T-helper 2 cell treated with Interferon-gamma antibody and Interleukin-4, amounts not matched to agents 5 μg/mL and 100 μg/mL, for 36 hours (primary cell): ENCODE measurements at places on chromosomes 4 and X.
A peak's percentile ranks its signal among the peaks of the same experiment; 100 is the strongest.

DNA sequence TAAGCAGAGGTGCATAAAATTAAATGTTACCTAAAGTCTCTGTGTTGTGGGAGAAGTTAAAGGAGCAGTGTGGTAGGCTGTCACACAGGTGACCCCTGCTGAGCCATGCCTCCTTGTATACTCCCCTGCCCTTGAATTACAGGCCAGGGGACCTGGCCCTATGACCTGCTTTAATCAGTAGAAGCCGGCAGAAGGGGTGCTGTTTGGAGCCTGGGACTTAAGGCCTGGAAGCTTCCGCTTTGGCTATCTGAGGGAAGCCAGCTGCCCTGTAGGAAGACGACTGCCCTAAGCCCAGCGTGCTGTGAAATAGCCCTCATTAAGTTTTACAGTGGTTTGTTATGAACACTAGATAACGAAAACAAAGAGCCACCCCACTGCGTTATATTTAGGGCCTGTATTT, 34.1 kb downstream of the SPINK2 start:
- H3K4me1 ChIP-seq = no peaks in the 10 kb centered on the region
- peaks cover 17% of the 10 kb centered on the region for H3K27me3 ChIP-seq
- DNase-seq = no peak
- H3K36me3 ChIP-seq = no peaks in the 10 kb centered on the region
- H3K27ac ChIP-seq = no peak overlapping the region

GRCh38 chrX:77742788-77743476, 43.1 kb downstream of the ATRX start:
- peaks cover 2% of the 10 kb centered on the region for H3K36me3 ChIP-seq
- no peaks in the 10 kb centered on the region for H3K27me3 ChIP-seq
- no peak overlapping the region for H3K4me3 ChIP-seq
- no peak for DNase-seq
- peaks cover 21% of the 10 kb centered on the region for H3K4me1 ChIP-seq
- H3K27ac ChIP-seq = no peak overlapping the region

GRCh38 chrX:100681599-100681998, 37.6 kb downstream of the SRPX2 start:
- no peaks in the 10 kb centered on the region for H3K36me3 ChIP-seq
- no peak overlapping the region for H3K4me3 ChIP-seq
- DNase-seq = no peak
- no peaks in the 10 kb centered on the region for H3K4me1 ChIP-seq

DNA sequence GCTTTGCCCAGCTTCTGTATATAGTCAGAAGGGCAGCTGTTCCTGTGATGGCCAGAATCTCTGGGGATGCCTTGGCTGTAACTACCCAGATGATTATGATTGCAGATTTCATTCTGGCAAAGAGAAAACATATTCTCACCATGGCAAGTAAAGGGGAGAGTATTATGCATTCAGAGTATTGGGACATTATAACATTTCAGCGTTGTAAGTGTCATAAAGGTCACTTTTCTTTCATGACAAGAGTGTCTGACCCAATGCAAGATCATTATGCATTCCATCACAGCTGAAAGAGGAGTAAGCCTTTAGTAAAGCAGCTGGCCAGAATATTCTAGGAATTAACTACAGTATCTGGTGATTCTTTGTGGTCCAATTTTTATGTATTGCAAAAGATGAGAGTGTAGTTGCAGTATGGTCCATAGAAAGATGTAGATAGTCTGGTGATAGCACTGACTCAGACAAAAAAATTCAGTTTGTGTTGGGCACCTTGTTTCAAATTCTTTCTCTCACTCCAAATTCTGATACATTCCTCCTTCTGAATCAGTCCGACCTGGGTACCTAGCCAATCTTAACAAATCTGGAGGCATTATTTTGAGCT, 2366.3 kb downstream of the PCDH7 start:
- no peak for DNase-seq
- H3K4me3 ChIP-seq = no peak overlapping the region
- no peak overlapping the region for H3K27ac ChIP-seq
- H3K27me3 ChIP-seq = no peaks in the 10 kb centered on the region
- H3K4me1 ChIP-seq = no peaks in the 10 kb centered on the region

DNA sequence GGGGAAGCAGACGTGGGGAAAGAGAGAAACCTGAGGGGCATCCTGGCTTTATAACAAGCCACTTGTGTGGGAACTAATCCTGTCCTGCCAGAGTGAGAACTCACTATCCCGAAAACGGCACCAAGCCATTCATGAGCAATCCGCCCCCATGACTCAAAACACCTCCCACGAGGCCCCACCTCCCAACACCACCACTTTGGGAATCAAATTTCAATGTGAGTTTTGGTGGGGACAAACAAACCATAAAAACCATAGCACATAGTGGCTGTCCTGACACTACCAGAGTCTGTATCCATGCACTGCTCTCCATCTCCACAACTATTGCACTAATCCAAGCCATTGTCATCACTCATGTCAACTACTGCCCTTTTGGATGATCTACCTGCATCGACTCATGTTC, 28.5 kb upstream of the SEPTIN6 start:
- no peak overlapping the region for H3K4me3 ChIP-seq
- H3K27ac ChIP-seq = no peak overlapping the region
- no peaks in the 10 kb centered on the region for H3K36me3 ChIP-seq
- no peaks in the 10 kb centered on the region for H3K27me3 ChIP-seq
- no peaks in the 10 kb centered on the region for H3K4me1 ChIP-seq

DNA sequence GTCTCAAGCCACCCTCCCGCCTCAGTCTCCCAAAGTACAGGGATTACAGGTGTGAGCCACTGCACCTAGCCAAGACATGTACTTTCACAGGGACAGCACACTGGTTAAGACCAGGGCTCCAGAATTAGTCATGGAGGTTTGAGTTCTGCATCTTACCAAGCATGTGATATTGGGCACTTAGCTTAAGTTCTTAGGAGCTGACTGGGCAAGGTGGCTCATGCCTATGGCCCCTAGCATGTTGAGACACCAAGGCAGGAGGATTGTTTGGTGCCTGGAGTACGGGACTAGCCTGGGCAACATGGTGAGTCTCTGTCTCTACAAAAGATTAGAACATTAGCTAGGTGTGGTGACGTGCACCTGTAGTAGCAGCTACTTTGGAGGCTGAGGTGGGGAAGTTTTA, 2.6 kb upstream of the TMEM192 start:
- H3K27ac ChIP-seq = no peak overlapping the region
- DNase-seq = no peak
- peaks cover 20% of the 10 kb centered on the region for H3K27me3 ChIP-seq
- peaks cover 3% of the 10 kb centered on the region for H3K36me3 ChIP-seq

- DNase-seq = no peak
- no peak overlapping the region for H3K4me3 ChIP-seq
- H3K27me3 ChIP-seq = no peaks in the 10 kb centered on the region
- H3K4me1 ChIP-seq = no peaks in the 10 kb centered on the region
- no peaks in the 10 kb centered on the region for H3K36me3 ChIP-seq
Observed at GRCh38 chrX:138082251-138082650, 516.3 kb downstream of the ZIC3 start.

GRCh38 chr4:153471698-153472093, 5.5 kb downstream of the TMEM131L start:
- no peak for DNase-seq
- H3K27me3 ChIP-seq = no peaks in the 10 kb centered on the region
- H3K4me1 ChIP-seq = peaks cover 62% of the 10 kb centered on the region

DNA sequence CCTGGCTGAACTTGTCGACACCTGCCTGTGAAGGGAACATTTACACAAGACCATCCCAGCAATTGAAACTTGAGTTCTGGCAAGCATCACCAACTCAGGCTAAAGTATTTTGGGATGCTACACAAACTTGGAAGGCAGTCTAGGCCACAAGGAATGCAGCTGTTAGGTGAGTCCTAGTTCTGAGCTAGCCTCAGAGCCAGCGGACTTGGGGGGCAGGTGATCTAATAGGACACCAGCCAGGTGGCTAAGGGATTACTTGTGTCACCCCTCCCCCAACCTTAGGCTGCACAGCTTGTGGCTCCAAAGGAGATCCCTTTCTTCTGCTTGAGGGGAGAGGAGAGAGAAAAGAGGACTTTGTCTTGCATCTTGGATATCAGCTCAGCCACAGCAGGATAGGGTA, 62.3 kb upstream of the DKK2 start:
- no peaks in the 10 kb centered on the region for H3K36me3 ChIP-seq
- no peaks in the 10 kb centered on the region for H3K4me1 ChIP-seq
- H3K27ac ChIP-seq = no peak overlapping the region
- DNase-seq = no peak

DNA sequence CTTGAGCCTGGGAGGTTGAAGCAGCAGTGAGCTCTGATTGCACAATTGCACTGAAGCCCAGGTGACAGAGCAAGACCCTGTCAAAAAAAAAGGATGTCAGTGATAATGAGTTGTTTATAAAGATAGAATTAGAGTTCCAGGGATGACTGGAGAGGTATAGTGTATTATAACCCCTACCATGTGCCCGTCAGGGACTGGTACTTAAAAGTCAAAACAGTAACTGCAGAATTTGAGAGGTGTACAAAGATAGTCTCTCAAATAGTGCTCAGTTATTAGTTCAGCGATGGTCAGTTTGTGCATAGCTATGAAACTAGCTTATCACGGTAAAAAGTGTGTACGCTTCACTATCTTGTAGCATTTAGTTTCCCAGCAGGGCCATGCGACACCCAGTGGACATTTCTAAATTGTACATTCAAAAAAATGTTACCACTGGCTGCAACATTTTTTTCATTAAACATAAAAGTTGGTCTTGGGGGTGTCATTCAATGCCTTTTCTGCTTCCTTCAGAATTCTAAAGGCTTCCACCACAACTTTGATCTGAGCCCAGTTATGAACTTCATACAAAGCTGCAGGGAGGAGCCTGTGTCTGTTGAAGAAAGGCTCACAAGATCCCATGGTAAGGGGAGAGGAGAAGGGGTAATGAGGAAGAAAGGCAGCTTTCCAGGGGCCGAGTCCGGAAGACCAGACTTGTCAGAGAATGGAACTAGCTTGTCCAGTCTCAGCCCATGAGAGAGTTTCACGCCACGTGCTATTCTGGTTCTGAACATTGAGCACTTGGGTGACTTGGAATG, 9.2 kb upstream of the GYG2 start:
- H3K4me3 ChIP-seq = no peak overlapping the region
- H3K4me1 ChIP-seq = peaks cover 12% of the 10 kb centered on the region
- no peaks in the 10 kb centered on the region for H3K36me3 ChIP-seq
- no peak for DNase-seq
- H3K27me3 ChIP-seq = peaks cover 10% of the 10 kb centered on the region

DNA sequence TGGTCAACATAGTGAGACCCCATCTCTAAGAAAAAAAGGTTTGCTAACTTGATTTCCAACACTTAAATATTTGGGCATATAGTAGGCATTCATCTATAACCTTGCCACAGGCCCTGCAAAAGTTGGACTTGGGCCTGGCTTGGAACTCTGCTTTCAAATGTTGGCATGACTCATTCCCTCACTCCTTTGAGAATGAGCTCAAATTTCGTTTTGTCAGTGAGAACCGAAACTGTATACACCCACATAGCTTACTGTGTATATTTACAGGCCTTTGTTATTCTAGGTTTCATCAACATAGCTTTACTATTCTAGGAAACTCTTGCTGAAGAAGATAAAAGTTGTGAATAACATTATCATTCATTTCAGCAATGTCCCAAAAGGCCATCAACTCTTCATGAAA, 88.7 kb upstream of the ELOVL6 start:
- DNase-seq = peak; percentile 42
- peaks cover 5% of the 10 kb centered on the region for H3K4me1 ChIP-seq
- no peak overlapping the region for H3K4me3 ChIP-seq
- H3K27ac ChIP-seq = no peak overlapping the region
- H3K27me3 ChIP-seq = peaks cover 19% of the 10 kb centered on the region
- no peaks in the 10 kb centered on the region for H3K36me3 ChIP-seq

DNA sequence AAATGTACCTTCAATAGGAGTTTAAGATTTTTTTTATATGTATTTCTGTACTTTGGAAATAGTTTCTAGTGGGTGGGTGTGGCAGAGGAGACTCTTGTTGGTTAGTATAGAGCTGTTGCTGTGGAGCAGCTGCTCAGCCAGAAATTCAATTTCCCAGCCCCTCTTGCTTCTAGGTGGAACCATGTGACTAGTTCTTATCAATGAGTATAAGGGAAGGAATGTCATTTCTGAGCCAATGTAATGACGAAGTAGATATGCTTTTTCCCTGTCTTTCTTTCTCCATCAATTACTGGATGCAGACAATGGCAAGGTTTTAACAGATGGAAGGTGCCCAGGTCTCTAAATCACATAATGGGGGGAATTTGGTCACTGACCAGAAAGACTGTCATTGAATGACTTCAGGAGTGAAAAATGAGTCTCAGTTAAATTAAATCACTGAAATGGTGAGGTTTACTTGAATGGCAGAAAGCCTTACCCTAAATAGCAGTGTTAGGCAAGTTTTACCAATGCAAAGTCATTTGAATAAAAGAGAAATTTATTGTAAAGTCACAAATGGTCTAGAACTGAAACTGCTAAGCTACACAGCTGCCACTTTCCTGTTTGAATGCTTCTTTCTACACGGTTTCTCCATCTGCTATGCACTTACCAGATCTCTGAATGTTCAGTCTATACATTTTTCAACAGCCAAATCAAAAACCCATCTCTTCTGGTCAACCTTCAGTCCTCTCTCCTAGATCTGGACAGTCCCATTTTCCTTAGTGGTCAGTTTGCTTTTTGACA, 795.4 kb upstream of the MAGEB2 start:
- H3K4me3 ChIP-seq = no peak overlapping the region
- no peak overlapping the region for H3K27ac ChIP-seq
- no peaks in the 10 kb centered on the region for H3K36me3 ChIP-seq

- no peak for DNase-seq
- H3K36me3 ChIP-seq = peaks cover 46% of the 10 kb centered on the region
- no peak overlapping the region for H3K4me3 ChIP-seq
Observed at GRCh38 chr4:99863804-99864203, 30.4 kb downstream of the LAMTOR3 start.

- no peaks in the 10 kb centered on the region for H3K36me3 ChIP-seq
- H3K4me1 ChIP-seq = no peaks in the 10 kb centered on the region
- no peak for DNase-seq
- no peak overlapping the region for H3K27ac ChIP-seq
Observed at GRCh38 chr4:149296084-149296483, 519.6 kb downstream of the IQCM start.

DNA sequence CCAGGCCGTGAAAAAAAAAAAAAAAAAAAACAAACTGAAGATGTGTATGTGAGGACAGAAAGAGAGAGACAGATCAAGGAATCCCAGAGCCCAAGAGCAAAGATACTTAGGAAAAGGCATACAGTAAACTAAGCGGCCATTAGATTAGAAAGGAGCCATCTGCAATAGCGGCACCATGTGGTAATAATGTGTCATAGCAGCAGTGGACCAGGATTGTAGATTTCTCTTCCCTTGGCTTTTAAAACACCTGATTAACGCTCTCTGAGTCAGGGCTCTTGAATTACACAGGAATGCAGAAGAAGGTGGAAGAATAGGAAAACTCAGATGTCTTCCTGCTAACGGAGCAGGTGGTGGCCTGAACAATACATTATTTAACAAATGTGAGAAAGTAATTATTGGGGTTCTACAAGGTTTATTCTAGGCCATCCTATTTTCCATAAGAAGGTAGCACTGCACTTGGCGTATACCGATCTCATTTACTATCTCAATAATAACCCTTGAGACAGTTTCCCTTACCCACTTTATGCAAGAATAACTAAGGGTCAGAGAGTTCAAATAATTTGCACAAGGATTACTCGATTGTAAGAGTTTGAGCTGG, 182.7 kb downstream of the KCNIP4 start:
- peaks cover 8% of the 10 kb centered on the region for H3K4me1 ChIP-seq
- no peak overlapping the region for H3K4me3 ChIP-seq
- no peaks in the 10 kb centered on the region for H3K27me3 ChIP-seq
- no peaks in the 10 kb centered on the region for H3K36me3 ChIP-seq
- no peak for DNase-seq
- no peak overlapping the region for H3K27ac ChIP-seq
